ENCODE measurements at places on chromosomes 2 and 18. TPM values are rescaled to one million over a fixed set of nuclear protein-coding genes. Genes with fewer than 3 reads are reported as not detected.
A peak's percentile ranks its signal among the peaks of the same experiment; 100 is the strongest.

DNA sequence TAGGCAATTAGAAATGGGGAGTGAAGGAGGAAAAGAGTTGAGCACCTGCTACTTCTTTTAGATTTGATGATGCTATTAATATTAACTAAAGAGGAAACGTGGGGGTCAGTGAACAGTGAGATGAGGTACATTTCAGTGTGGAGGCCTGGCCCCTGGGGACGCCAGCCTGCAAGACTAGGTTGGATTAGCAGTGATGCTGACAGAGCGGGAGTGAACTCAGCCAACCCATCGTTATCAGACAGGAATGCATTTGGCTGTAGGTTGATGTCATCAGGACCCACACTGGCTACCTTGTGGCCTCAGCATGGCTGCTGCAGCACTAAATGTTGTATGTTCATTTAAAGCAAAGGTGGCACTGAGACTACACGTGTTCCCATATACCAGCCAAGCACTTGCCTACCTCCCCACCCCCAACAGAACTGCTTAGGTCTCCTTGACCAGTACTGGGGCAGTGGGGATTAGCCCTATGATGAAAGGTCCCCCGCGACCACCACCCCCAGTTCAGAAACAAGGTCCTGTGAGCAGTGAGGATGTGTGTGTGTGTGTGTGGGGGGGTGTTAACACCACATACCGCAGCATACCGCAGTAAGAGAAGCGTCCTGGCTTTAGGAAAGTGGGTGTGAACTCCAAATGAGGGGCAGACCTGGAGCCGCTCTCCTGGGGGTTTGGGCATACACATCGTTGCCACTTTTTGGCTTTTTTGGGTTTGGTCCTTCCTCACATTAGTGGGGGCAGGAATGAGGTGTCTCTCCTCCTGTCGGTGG lies 26.0 kb downstream of the DGKD start:
- no peak for DNase-seq

GRCh38 chr2:11753886-11754699 lies 7.7 kb downstream of the LPIN1 start:
- DNase-seq = peak; percentile 86

DNA sequence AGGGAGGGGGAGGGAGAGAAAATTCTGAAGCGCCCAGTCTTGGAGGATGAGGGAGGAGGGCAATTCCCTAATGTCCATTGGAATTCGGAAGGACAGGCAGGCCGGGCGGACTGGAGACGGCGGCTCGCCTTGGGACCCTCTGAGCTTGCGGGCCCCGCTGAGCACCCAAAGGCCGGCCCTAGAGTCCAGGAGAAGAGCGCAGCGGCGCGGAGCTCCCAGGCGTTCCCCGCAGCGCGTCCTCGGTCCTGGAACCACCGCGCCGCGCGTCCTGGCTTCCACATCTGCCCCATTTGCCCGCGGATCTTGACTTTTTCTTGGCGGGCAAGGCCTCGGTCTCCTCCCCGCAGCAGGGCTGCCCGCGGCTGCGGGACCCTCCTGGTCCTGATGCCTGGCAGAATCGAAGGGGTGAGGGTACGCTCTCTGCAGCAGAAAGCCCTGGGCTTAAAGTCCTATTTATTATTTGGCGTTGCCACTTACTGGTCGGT lies 675 bp upstream of the MLPH start:
- no peak for DNase-seq

DNA sequence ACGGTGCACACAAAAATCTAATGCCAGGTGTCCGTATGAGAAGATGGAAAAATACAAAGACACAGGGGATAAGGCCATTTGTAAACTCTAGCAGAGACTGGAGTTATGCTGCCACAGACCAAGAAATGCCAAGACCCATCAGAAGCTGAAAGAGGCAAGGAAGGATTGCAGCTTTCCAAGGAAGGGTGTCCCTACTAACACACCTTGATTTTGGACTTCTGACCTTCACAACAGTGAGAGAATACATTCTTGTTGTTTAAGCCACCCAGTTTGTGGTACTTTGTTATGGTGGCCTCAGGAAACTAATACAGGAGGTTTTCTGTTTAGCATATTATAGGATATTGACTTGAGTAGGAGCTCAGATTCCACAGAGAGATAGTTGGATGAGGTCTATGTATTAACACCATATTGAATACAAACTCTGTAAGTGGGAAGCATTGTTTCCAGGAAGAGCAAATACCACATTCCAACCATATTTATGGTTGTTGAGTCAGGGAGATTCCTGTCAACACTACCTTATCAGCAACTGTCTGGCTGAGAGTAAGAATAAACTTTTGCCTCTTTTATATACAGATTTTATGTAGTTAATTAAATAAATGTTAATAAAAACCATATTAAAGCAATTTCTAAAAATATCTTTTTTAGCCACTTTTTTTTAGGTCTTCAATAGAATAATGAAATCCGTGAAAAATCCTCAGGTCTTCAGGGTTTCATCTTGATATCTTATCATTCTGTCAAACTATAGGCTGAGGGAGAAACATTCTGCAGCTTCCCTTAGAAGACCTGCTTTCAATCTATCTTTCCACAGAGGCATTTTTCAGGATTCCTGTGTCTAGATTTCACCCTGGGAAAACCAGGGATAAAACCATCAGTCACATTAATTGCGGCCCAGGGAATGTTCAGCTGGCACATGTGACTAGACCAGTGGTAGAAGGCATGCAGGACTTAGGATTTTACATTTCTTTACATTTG lies 35.4 kb upstream of the HNMT start:
- DNase-seq = peak; percentile 46

GRCh38 chr2:31322371-31322770 lies 88.4 kb downstream of the EHD3 start:
- DNase-seq = no peak

GRCh38 chr2:119522671-119523070 lies 1.6 kb downstream of the SCTR start:
- DNase-seq = no peak

DNA sequence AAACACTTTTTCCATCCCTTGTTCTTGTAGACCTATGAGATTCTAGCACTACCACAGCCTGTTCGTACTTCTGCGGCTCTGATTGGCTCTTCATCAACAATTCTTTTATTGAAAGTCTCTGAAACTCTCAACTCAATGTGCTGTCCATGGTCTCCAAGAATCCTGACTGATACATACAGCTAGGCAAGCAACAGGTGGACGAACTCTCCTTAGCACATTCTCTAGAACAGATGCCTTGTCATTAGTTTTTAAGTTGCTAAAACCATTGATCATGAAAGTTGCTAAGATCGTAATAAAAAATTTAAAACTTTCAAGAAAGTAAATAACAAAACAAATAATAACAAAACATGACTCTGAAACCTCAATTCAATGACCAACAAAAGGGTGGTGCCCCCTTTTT lies 210.5 kb downstream of the EPHA4 start:
- no peak for DNase-seq

DNA sequence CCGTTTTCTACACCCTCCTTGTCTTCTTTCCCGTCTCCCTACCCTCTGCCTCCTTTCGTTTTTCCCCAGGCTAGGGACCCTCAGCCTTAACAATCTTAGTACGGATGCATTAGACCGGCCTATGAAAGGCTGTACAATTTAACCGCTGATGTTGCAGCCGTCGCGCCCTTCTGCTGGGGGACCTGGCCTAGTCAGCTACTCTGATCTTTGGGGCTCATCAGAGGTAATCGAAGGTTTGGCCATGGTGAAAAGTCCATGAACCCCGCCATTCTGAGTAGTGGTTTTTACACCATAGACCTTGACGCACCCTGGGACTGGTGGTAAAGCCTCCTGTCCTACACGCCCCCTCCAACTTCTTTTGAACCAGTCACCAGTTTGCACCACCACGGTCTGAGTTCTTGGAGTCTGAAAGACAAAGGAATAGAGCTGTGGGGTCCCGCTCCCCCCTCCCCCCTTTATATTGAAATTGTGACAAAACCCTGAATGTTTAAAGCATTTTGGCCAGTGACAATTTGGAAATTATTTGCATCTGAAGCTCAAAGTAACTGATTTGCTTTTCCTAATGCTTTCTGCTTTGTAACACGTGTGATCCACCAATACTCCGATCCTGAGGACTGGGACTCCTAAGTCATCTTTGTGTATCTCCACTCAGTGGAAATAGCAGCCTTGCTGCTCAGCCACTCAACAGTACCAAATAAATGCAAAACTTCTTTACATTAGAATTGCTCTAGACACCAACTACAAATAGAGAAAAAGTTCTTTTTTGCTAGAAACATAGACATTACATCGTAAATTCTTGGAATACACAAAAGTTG lies 642 bp upstream of the SRSF7 start:
- DNase-seq = peak; percentile 19

GRCh38 chr2:40487602-40488001 lies 35.7 kb upstream of the SLC8A1 start:
- DNase-seq = no peak

DNA sequence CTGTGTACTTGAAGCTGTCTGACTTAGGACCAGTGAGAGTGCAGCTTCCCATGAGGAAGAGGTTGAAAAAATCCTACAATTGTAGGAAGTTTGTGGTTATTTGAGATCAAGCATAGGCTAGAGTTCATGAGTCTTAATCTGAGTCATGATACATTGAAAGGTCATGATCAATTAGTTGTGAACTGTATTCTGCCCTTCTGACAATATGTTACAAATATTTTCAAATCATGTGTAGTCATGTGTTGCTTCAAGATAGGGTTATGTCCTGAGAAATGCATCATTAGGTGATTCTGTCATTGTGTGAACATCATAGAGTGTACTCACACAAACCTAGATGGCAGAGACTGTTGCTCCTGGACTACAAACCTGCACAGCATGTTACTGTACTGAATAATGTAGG lies 68.4 kb upstream of the MFF start:
- DNase-seq = no peak

GRCh38 chr2:20723543-20723942 lies 56.6 kb downstream of the GDF7 start:
- peak; percentile 87 for DNase-seq

Gene IL36RN
- total RNA-seq = not detected

Gene TNFAIP6
- not detected for total RNA-seq

DNA sequence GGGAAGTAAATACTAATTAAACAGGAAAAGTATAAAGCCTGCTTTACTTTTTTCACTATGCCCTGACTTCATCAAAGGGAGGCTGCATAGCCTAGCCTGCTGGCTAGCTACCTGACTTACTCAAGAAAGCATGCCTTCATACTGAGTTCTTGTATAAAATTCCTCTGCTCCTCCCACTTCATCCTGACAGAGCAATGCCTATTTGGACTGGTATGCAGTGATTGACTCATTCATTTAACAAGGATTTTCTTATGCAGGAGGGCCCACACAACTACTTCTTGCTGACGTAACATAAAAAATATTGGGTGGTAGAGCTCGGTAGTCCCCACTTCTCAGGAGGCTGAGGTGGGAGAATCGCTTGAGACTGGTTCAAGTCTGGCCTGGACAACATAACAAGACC lies 70.5 kb downstream of the PRPF40A start:
- DNase-seq = peak; percentile 20

DNA sequence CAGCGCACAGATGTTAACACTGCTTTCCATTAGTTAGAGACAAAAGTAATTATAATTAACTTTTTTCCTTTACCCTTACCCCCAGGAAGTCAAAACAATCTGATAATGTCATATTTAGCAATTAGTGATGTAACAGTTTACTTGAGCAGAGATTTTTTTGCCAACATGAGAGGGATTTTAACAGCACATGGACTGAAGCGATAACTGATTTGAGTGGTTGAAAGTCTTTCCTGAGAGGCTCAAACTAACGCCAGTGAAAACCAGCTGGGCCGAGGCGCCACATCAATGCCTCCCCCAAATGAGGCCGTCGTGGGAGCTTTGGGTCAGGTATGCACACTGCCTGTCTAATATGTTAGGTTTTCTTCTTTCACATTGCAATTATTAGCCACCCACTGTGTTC lies 469.9 kb upstream of the SMIM21 start:
- DNase-seq = no peak

GRCh38 chr18:59101830-59102414 lies 37.8 kb upstream of the SEC11C start:
- no peak for DNase-seq

GRCh38 chr2:149828520-149829210 lies 241.1 kb upstream of the MMADHC start:
- DNase-seq = no peak

Gene SLC30A3
- total RNA-seq = 16.7 TPM

DNA sequence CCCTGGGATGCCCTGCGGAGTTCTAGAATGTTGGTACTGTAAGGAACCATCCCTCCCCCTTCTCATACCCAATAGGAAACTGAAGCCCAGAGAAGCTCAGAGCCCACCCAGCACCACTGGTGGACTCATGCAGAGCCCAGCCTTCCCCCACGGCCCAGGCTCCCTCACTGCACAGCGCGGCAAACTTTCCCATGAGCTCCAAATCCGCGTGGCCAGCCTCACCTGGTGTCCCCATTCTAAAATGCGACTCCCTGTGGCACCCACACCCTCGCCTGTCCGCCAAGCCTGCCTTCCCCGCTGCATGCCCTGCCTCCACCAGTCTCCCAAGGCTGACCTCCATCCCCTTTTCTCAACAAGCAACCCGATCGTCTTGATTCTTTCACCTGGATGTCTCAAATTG lies 51.1 kb downstream of the PTGR3 start:
- no peak for DNase-seq

Gene GCC2
- 33.7 TPM for total RNA-seq

DNA sequence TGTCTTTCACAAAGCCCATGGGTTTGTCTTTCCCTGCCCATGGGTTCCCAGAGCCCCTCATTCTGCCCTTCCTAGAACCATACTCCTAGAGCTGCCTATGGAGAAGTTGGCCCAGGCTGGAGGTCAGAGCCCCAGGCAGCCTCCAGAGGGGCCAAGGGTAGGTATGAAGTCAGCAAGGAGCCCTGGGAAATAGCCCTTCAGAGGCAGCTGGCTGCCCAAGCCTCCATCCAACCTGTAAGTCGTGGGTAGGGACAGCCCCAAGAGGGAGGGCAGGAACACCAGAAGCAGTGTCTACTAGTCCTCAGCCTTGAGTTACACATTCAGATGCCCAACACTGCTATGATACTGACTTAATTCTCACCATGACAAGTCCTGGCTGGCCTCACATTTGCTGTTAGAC lies 49.5 kb downstream of the TMEM247 start:
- DNase-seq = no peak

DNA sequence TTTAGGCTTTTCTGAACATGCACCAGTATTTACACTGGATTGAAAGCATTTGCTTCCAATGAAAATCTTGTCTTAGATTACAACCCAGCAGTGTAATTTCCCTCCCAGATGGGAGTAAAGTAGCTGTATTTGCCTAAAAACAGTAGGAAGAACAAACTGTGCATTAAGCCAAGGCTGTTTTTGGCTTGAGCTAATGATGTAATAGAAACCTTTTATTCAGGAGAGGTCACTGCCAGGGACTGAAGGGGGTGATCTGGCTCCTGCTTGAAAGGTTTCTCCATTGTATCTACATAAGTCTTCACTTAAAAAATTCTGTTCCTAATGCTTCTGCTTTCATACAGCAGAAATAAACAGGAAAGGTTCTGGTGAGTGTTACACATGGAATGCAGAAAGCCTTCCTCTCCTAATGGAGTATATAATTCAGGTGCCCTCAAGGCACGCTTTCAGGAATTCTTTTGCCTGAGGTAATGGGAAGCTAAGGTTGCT lies 74.4 kb downstream of the MEIS1 start:
- peak; percentile 88 for DNase-seq

Measured in endothelial cell of umbilical vein (primary cell).